ENCODE measurements at places on chromosomes 5 and 9.

DNA sequence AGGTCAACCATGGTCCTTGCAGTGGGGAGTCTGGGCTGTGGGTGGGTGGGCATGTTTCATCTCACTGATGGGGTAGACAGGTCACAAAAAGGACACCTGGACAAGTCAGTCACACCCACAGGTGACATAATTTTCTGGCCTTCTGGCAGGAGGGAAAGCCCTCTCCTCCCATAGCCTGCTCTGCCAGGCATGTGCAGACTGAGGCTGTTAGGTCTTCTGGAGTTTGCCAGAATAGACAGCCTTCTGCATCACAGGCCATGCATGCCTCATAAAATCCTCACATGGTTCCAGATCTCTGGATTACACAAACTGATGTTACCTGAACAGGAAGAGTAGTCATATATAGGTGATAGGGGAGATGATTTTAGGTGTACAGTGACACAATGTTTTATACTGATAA lies 49.1 kb downstream of the ARHGAP26 start:
- no peak for DNase-seq

- no peak for DNase-seq
Observed at GRCh38 chr5:118988866-118989180, 476 bp upstream of the DTWD2 start.

DNA sequence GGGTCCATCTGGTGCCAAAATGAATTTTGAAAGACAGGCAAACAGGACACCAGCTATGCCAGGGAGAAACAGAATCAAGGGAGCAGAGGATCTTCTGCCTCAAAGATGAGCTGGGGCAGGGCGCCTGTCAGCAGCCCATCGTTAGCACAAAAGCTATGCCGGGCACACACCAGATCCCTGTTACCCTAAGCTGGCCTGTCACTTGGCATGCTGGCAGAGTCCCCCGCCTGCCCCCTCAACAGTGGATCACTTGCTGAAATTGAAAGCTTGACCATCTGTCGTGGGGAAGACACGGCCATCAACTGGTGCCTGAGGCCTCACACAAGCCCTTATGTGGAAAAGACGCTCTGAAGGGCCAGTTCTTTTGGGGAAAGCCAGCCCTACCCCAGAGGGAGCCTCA lies 256.4 kb downstream of the EBF1 start:
- no peak for DNase-seq

DNA sequence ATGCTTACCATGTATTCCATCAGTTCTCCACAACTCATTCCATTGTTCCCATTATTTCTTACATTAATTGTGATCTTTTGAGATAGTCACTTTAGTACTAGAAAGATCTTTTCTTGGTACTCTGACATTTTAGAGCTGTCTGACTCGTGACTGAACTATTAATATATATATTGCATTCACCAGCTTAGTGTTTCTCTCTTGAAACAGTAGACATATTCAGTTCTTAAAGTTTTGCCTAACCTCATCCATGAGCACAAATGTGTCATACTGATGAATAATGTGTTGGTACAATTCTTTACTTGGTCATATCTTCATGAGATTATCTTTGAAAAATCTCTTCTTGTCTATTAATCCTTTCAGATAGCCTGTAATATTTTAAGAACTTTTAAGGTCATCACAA lies 74.3 kb downstream of the NLN start:
- no peak for DNase-seq

DNA sequence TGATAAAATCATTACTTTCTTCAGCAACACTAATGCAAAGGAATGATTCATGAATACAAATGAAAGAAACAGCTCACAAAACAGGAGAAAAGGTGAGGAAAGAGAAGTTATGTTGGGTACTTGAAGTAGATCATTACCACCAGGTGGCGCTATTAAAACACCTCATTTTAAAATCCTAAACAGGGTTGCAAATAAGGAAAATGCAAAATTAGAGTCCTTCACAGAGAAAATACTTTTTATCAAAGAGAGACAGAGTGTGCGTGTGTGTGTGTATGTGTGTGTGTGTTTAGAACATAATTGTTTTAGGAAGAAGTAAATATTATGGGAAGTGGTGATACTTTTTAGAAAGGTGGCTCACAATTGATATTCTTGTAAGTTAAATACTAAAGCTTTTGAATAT lies 49.5 kb upstream of the CD180 start:
- DNase-seq: no peak

DNA sequence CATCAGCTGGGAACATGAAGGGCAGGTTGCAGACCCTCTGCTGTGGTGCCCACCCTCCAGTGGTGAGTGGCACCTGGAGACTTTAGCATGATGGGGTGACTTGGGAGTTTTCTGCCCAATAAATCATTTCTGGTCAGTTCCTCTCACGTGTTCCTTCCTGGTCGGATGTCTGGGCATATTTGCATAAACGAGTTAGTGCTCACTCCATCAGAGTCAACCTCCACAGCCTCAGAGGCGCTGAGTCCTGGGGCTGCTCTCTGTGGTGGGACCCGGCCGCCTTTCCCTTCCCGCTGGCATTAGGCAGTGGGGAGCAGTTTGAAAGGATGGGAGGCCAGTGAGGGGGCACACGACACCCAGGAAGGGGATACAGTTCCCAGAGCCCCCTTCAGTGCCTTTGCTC lies 114.0 kb upstream of the FCN2 start:
- no peak for DNase-seq

DNA sequence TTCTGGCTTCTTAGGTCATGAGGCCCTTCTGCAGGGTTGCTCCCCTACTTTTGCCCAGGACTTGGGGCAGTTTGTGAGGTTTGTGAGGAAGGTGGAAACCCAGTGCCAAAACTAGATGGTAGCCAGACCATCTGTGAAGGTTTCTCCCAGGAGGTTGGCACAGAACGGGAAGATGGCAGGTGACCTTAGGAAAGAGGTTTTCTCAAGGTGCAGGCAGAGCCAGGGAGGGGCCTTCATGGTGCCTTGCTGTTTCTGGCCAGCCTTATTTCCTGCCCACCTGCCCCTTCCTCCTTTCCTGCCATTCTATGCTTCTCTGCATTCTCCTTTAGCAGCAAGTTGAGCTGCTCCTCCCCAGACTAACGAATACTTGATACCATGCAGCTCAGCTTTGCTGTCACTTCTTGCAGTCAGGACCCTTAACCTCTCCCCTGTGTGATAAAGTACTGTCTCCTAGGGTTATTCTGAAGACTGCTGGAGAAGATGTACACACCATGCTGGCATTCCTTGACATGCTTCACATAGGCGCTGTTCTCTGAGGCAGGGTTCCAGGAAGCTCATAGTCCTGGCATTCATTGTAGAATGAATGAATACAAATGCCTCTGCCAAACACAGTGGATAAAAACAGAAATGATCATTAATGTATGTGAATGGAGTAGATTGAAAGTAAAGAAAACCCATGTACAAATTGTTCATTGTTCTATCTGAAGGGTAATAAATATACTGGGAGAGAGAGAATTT lies 154.3 kb downstream of the KDM4C start:
- DNase-seq: no peak

DNA sequence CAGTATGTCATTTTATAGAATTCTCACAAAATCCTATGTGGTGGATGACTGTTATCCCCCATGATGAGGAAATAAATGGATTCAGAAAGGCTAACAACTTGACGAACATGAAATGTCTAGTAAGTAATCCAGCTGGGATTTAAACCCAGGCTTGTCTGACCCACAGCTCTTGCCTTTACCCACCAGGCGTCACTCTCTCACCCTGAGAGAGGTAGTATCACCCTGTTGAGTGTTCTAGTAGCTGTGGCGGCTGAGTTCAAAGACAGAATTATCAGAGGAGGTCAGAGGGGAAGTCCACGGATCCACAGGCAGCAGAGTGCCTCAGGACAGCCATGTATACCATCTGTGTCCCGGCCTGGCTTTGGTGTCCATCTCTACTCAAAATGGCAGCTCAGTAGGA lies 113.8 kb downstream of the ZNF462 start:
- DNase-seq: no peak

DNA sequence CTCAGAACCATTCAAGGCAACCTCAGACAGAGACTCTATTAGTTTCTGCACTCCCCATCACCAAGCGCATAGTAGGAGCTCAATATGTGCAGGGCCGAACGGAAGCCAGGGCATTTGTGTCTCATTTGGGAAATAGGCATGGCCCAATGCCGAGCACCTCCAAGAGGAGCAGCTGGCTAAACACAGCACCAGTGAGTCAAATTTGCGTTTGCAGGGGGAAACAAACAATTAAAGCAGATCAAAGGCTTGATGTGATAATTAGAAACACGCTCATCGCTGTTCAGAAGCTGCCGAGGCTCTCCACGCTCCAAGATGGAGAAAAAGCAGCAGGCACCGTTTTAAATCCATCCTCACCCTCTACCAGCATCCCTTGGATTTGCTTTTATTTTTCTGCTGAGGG lies 225.3 kb downstream of the AGTPBP1 start:
- DNase-seq: no peak

DNA sequence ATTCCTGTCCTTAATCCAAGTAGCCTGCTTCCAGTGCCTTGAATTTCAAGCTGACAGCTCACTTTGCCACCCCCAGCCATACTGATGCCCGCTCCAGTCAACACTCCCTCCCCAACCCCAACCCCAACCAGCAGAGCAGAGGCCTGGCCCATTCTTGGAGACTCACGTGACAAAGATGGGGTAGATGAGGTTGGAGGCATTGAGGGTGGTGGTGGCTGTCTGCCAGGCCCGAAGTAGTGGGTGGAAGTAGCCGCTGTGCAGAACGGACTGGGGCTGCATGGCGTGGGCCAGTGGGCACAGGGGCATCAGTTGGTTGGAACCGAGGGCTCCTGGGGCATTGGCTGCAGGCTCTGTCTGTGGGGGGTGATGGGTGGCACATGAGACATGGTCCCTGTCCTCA lies 7.8 kb downstream of the ALAD start:
- DNase-seq: no peak

DNA sequence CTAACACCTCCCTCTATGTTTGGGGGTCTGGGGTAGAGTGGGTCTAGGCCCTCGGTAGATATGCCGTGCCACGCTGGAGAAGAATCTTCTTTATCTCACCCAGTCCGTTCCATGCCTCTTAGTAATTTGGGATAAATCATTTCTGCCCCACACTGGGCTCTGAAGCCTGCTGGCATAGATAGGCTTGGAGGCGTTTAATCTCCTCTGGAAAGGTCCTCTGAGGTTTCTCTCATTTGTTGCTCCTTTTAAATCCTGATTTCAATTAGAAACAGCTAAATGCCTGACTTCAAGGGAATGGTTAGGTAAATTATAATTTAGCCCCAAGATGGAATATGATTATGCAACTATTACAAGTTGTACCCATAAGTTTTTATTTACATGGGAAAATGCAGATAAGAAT lies 57.8 kb upstream of the AKNA start:
- no peak for DNase-seq

- DNase-seq: no peak
Observed at GRCh38 chr9:89442501-89442978, 55.4 kb downstream of the SEMA4D start.

- DNase-seq: no peak
Observed at GRCh38 chr5:151257731-151258181, 4.8 kb downstream of the GM2A start.

- DNase-seq: no peak
Observed at GRCh38 chr5:158958021-158958994, 141.4 kb downstream of the EBF1 start.

DNA sequence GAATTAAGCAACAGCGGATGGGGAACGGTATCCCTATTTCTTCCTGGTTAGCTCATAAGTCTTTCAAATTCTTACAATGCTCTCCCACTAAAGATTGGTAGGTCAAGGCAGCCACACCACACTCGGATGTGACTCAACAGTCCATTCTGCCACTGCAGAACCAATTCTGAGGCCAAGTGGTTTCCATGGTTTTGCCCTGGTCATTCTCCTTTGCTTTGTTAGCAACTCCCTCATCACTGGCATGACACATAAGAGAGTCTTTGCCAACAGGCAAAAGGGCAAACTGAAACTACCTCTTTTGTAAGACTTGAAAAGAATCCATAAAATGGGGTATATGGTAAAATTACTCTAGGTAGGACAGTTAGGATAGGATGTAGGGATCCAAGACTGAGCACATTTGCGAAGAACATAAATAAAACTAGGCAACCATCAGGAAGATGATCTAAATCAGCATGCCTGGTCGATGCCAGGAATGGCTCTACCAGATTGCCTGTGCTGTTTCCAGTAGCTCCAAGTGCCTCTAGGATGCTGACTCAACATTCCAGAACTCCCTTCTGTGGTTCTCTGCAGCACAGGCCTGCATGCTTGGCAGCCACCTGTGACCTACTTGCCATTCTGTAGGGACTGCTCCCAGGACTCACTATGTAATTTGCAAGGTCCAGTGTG lies 105.4 kb downstream of the DCP2 start:
- DNase-seq: no peak

GRCh38 chr9:34380034-34380510 lies 3.4 kb upstream of the MYORG start:
- no peak for DNase-seq

DNA sequence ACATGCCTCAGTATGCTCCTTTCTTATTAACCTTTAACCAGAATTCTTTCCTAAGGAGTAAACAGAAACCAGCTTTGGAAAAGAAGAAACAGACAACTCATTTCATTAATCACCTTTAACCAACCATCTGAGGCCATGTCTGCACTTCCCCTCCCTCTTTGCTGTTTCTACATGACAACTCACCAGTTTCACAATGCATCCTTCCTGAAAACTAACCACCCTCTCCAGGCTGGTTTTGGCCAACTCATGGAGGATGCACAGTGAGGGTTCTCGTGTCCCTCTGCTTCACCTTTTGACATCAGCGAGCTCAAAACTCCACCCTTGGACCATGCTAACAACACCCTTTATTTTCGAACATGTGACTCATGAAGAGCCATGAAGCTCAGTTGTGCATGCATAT lies 244.1 kb downstream of the ELAVL2 start:
- DNase-seq: no peak

GRCh38 chr5:2761921-2762488 lies 10.5 kb upstream of the IRX2 start:
- DNase-seq: no peak

GRCh38 chr5:67402526-67402925 lies 205.9 kb upstream of the CD180 start:
- no peak for DNase-seq

GRCh38 chr9:118529210-118529609 lies 825.0 kb downstream of the TLR4 start:
- no peak for DNase-seq

DNA sequence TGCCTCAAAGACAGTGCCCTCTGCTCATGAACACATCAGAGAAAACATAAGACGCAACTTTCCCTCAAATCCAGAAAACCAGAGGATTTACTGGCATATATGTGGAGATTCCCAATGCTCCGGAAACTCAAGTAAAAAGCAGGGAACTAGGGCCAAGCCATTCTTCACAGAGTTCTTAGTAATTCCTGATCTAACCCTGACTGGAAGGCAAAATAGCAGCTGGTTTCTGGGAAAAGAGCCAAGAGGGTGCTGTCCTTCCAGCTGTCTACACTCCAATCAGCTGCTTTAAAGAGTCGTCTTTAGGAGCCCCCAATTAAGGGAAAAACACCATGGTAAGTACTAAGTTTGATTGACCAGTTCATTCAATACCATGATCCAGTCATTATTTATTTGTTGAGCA lies 49.6 kb downstream of the GNA14 start:
- DNase-seq: no peak

DNA sequence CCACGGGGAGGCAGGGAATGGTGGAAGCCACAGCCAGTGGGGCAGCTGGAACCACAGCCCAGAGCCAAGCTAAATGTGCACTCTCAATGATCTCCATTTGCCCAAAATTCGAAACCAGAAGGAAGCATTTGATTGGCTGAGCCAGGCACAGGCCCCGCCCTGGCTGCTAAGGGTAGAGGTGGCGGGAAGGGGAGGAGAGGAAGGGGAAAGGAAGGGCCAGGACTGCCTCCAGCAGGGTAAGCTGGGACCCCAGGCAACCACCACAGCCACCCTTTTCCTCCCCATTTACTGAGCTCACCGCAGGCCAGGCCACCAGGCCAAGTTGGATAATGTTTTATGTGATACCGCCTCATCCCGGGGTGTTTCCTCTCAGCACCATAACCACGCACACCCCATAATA lies 100.3 kb upstream of the RAPGEF1 start:
- no peak for DNase-seq
